ENCODE measurements at places on chromosomes 16 and 17.

- DNase-seq, result no peak
Measured at GRCh38 chr17:62592341-62593099, 35.0 kb upstream of the MRC2 start.

DNA sequence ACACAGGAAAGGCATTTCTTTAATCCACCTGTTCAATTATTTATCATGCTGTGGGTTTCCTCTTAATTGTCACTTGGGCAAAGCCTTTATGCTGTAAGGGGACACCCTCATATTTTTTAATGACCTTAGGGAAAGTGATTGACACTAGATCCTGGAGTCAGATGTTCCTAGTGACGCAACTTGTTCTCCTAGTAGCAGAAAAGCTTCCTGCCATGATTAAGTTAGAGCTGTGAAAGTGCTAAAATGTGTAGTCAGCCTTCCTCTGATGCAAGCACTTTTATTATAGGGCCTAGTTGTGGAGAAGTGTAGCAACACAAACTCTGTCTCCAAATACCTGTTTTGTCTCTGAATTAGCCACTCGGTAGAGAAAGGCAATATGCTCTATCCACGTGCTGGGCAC lies 12.3 kb downstream of the TMEM100 start:
- DNase-seq, result no peak

GRCh38 chr16:640614-641013 lies 1.0 kb upstream of the MCRIP2 start:
- DNase-seq, result no peak

- DNase-seq, result no peak
Measured at GRCh38 chr17:14359163-14360020, 58.5 kb downstream of the HS3ST3B1 start.

DNA sequence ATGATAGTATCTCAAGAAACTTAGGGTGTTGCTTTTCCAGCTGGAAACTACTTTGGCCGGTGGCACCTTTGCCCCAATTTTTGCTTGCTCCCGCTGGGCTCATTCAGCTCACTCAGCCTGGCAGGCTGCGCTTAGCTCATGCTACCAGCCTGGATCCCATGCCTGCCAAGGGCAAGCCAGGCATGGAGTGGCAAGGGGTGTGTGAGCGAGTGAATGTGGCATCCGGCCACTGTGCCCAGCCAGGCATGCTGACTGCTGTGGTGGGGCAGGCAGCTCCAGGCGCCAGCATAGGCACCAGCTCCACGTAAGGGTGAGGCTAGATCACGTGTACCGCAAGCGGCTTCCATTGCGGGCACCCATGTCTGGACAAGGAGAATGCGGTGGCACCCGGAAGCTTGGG lies 9.4 kb downstream of the B3GNT9 start:
- DNase-seq, result no peak

GRCh38 chr16:83742124-83742899 lies 65.5 kb upstream of the HSBP1 start:
- no peak for DNase-seq

DNA sequence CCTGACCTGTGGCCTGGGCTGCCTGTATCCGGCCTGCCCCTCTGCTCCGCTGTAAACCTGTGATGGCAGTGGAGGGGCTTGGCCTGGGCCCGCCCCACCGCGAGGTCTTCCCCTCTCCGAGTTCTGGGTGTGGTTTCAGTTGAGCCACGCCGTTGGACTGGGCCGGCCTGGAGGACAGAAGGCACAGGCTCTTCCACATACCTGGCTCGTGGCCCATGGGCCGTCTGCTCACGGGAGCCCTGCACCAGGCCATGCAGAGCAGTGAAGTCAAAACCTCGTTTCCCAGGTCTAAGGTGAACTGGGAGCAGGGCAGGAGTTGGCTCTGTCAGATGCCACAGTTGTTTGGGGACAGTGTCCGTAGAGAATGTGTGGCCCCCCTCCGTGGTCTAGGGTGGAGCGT lies 5.6 kb upstream of the RNPS1 start:
- no peak for DNase-seq

Data from fibroblast of lung (primary cell).